Activated B cell treated with CpG ODN at 0.5 μM for 24 hours (primary cell): ENCODE measurements at places on chromosomes 7 and 10. TPM values are rescaled to one million over a fixed set of nuclear protein-coding genes. Genes with fewer than 3 reads are reported as not detected.

GRCh38 chr7:39265641-39266591 is 288.2 kb downstream of the POU6F2 start:
- no peak for DNase-seq

- no peak for DNase-seq
Measured at GRCh38 chr7:50149369-50149768, 56.3 kb upstream of the ZPBP start.

GRCh38 chr7:102236592-102237287 is 49.9 kb upstream of the SH2B2 start:
- DNase-seq, result peak; percentile 39

- DNase-seq, result no peak
Measured at GRCh38 chr7:133339772-133340171, 86.9 kb downstream of the EXOC4 start.

GRCh38 chr10:79298403-79299244 is 48.6 kb upstream of the PPIF start:
- DNase-seq, result no peak

The COL1A2 gene
- not detected in 2 replicates for total RNA-seq

- DNase-seq, result no peak
Measured at GRCh38 chr10:46273506-46274477, 13.0 kb upstream of the ANTXRL start.

The FOXI2 gene
- total RNA-seq, result not detected in 2 replicates

- no peak for DNase-seq
Measured at GRCh38 chr7:151512353-151512752, 7.3 kb downstream of the RHEB start.

- DNase-seq, result no peak
Measured at GRCh38 chr7:107917763-107918651, 27.0 kb downstream of the DLD start.

The LBX1 gene
- not detected in 2 replicates for total RNA-seq

GRCh38 chr7:134826105-134826504 is 46.7 kb downstream of the CALD1 start:
- DNase-seq, result no peak

GRCh38 chr10:7512487-7512886 is 101.7 kb upstream of the SFMBT2 start:
- no peak for DNase-seq

DNA sequence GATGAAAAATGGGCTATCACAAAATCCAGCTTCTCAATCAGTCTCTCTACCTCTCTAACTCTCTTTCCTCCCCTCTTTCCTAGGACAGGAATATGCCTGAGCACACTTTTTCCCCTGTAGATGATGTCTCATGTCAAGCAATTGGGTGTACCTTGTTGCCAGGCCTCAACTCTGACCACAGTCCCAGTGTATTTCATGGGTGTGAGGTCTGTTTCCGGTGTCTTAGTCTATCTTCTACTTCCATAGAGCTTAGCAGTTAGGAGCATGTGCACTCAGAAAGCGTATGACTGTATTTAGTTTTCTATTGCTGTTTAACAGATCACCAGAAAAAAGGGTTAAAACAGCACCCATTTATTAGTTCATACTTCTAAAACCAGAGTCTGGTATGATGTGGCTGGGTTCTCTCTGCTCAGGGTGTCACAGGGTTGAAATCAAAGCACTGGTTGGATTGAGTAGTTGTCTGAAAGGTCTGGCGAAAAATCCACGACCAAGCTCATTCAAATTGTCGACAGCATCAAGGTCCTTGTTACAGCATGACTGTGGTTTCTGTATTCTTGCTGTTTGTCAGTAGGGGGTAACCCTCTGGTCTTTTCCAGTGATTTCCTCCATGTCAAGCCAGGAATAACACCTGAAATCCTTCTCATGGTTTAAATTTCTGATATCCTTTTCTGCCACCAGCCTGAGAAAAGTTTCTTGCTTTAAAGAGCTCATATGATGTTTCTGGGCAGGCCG is 130.0 kb downstream of the THSD7A start:
- no peak for DNase-seq

DNA sequence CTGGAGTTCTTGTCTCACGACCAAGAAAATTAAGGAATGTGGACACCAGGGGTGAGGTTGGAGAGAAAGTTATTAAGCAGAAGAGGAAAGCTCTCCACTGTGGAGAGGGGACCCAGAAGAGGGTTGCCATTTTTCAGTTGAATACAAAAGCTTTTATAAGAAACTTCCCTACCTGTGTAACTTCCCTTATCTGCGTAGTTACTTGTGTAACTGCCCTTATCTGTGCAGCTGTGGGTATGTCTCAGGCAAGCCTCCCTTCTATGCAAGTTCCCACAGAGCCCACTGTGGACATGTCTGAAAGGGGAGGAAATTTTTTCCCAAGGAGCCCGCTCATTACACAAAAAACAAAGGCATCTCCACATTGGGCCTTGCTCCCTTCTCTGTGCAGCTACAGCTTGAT is 94.9 kb downstream of the SVOPL start:
- no peak for DNase-seq

The OR6V1 gene
- not detected in 2 replicates for total RNA-seq

DNA sequence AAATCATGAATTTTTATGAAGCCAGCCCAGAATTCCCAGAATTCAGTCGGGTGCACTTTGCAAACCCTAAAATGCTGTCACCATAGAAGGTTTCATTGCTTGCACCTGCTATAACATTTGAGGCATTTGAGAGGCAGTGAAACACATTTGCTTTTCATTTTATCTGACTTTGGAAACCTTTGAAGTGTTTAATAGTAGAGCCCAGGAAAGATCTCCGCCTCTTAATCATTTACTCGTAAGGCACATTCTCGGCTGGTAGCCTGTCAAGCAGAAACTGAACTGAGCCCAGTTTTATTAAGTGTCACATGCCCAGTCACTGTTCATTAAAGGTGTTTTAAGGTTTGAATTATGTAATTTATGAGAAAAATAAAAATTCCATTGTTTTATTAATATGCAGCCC is 247.6 kb downstream of the EMX2 start:
- DNase-seq, result no peak

DNA sequence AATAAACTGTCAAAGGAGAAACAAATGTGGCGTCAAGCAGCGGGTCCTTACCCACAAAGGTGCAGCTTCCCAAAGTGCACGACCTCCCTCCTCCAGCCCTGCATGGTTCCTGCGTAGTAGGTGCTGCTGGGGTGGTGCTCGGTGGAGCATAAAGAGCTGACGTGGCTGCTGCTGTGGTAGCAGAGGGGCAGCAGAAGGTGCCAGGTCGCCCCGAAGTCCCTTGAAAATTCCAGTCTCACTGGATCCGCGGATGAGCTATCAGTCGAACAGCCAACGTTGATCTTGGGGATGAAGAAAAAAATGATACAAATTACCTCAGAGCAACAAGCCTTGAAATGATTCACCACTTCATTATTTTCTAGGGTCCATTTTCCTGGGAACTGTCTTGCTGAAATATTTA is 105.0 kb upstream of the SLC26A5 start:
- DNase-seq, result no peak

The WNT8B gene
- total RNA-seq, result not detected in 2 replicates

The MMP21 gene
- total RNA-seq, result 0.10 and 0.35 TPM in 2 replicates

The CISD1 gene
- total RNA-seq, result 16.7 and 23.8 TPM in 2 replicates

- no peak for DNase-seq
Measured at GRCh38 chr7:158731761-158732160, 27.2 kb upstream of the NCAPG2 start.

The VIPR2 gene
- total RNA-seq, result not detected in 2 replicates

The SFTPD gene
- total RNA-seq, result 0.29 TPM in 1 of 2 replicates, not detected in the other

- peak; percentile 64 for DNase-seq
Measured at GRCh38 chr10:62268399-62269114, at the start of gene RTKN2. RTKN2 (minus strand) TSS chr10:62268844; CDS start chr10:62268610, 234 bp downstream.

The FFAR4 gene
- not detected in 2 replicates for total RNA-seq

DNA sequence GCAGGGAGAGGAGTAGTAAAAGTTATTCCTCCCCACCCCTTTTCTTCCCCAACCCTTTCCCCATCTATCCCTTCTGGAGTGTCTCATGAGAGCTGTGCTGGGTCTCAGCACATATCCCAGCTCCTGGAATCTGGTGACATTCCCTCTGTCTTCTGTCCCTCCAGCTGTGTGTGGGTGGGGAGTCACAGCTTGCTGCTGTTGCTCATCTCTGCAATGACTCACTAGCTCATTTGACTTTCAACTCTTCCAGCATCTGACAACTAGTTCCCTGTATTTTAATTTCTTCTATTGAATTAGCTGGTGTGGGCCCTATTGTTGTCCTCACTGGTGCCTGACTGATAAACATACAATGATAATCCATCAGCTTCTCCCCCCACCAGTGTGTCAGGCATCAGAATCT is 198.9 kb upstream of the AUTS2 start:
- DNase-seq, result no peak

The MMS19 gene
- total RNA-seq, result 83.0 and 89.2 TPM in 2 replicates

GRCh38 chr7:150448789-150449147 is 1.7 kb upstream of the GIMAP8 start:
- DNase-seq, result peak; percentile 55

The SFTPA1 gene
- not detected in 2 replicates for total RNA-seq

- DNase-seq, result no peak
Measured at GRCh38 chr7:91005841-91006240, 258.4 kb upstream of the FZD1 start.

- DNase-seq, result no peak
Measured at GRCh38 chr10:91420868-91421267, 10.7 kb downstream of the HECTD2 start.

DNA sequence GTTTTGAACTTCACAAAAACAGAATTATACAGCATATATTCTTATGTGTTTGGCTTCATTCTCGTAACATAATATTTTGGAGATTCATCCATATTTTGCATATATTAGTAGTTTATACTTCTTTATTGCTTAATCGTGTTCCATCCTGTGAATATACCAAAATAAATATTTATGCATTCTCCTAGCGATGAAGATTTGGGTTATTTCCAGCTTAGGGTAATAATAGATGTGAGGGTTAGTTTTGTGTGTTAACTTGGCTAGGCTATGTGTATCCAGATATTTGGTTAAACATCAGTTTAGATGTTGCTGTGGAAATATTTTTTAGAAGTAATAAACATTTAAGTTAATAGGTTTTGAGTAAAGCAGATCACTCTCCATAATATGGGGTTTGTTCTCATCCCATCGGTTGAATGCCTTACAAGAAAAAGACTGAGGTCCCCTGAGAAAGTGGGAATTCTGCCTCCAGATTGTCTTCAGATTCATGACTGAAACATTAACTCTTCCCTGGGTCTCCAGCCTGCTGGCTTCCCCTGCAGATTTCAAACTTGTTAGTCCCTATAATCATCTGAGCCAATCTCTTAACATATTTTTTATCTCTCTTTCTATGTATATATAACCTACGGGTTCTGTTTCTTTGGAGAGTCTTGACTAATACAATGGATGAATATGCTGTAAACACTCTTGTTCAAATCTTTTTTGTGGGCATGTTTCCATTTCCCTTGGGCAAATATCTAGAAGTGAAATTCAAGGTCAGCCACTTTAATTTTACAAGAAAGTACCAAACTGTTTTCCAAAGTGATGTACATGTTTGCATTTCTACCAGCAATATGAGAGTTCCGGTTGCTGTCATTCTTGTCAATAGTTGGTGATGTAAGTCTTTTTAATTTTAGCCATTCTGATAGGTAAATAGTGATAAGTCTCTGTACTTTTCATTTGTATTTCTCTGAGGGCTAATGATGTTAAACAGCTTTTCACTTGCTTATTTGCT is 48.7 kb downstream of the PDK4 start:
- DNase-seq, result no peak

DNA sequence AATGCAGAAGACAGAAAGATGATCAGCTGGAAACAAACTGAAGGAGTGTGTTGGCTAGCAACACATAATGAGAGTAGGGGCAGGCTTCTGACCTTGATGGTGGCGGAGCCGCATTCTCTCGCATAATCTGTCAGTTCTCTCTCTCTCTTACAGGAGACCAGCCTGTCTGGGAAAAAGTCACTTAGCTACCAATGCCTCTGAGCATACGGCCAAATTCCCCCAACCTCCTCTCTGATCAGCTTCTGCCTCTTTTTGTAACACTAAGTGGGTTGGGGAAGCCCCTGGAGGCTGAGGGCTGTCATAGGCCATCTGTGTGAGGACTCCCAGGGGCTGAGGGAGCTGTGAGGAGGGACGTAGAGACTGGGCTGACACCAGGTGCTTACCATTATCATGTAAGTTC is 104.6 kb downstream of the HIPK2 start:
- DNase-seq, result no peak

DNA sequence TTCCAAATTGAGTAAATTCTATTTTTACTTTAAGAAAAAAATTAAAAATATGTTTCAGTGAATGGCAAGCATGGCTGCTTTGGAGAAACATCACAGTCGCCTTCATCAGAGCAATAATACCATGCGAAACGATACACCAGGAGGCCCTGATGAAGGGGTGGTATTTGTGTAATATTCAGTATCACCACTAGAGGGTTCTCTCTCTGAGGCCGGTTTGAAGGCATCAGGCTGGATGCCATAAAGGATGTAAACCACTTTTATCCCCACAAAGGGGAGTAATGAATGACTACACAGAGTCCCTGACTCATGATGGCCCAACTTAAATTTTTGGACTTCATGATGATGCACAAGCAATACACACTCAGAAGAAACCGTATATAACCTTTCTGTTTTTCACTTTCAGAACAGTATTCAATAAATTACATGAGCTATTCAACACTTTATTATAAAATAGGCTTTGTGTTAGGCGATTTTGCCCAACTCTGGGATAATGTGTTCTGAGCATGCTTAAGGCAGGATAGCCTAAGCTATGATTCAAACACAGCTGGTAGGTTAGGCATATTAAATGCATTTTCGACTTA is 95.5 kb downstream of the PPP1R17 start:
- no peak for DNase-seq

The BEND7 gene
- not detected in 2 replicates for total RNA-seq

GRCh38 chr10:33139181-33139646 is 181.2 kb upstream of the ITGB1 start:
- DNase-seq, result no peak

DNA sequence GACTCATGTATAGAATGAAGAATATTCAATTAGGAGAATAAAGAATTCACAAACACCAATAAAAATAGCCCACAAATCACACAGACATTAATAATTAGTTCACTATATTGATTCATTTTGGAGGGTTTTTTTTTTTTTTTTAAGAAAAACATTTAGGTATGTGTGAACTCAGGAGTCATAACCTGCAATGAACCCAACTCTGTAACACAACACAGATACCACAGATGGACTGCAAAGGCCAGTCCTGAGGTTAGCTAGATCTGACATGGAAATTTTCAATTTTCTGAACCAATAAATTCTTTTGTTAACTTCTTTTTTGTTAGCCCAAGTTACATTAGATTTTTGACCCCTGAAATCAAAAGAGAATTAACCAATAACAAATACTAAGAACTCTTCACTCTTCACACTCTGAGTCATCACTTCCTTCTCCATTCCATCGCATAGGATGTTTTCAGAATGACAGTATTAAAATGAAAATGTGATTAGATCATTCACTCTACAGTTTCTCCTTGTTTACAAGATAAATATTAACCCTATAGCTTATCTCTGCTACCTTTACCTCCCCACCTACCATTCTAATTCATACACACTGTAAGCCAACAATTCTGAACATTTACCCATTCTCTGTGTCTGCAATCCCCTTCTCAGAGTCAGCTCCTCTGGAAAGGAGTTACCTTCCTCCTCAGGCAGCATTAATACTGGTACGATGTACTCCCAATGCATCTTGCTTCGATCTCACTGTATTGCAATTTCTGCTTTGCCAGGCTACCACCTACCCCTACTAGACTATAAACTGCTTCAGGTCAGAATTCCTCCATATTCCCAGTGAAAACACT is 141.5 kb downstream of the LRRN3 start:
- no peak for DNase-seq

The ATOH7 gene
- not detected in 2 replicates for total RNA-seq
